Non-pigmented ciliary epithelial cell (primary cell): ENCODE measurements at places on chromosomes 12 and 14.

DNA sequence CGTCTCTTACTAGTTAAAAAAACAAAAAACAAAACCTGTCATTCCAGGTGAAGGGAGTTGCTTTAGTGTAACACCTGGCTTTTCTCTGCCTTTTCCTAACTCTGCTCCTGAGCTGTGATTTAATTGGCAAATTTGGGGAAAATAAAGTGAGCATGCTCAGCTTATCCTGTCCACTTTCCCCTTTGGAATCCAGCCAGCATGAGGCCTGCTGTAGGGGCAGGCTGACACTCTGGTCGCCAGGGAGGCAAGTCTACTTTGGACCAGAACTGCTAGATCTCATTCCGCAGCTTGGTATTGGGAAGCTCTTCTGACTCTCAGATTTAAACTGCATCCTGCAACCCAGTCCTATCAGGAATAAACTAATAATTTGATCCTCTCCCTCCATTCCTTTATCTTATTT, 30.1 kb downstream of the CDKN1B start:
- DNase-seq = no peak

DNA sequence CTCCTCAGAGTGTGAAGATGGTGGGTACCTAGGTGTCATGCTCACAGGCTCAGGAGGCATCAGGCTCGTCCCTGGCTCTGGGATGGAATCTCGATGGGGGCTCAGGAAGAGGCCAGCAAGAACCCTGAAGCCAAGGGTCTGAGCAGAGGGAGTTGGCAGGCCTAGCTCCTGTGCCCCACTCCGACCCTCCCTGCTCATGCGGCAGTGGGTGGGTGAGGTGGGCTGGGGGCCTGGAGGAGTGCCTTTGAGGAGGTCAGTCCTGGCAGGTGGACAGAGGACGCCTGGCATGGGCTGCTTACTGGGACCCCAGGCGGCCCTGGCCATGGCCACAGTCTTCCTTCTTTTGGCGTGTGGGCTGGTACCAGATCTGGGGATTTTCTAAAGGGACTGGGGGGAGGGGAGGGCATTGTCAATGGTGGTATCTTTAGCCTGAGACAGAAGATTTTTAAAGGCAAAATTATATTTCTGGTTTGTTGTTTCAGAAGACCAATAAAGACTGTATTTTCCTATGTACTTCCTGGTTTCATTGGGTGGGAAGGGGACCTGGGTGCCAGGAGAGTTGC, 16.0 kb downstream of the LRTM2 start:
- no peak for DNase-seq

DNA sequence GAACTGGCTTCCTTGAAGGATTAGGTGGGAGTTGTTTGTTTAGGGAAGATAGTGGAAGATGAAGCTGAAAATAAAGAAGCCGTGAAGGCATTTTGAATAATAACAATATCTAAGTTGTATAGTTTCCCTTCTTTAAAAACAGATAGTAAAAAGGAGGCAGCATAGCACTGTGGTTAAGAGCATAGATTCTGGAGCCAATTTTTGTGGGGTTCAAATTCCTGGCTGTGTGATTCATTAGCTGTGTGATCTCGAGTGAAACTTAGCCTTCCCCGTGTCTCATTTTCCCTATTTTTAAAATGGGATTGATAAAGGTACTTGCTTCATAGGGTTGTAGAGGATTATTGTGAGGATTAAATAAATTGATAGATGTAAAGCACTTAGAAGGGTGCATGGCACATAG, 104.5 kb downstream of the MYRFL start:
- no peak for DNase-seq

DNA sequence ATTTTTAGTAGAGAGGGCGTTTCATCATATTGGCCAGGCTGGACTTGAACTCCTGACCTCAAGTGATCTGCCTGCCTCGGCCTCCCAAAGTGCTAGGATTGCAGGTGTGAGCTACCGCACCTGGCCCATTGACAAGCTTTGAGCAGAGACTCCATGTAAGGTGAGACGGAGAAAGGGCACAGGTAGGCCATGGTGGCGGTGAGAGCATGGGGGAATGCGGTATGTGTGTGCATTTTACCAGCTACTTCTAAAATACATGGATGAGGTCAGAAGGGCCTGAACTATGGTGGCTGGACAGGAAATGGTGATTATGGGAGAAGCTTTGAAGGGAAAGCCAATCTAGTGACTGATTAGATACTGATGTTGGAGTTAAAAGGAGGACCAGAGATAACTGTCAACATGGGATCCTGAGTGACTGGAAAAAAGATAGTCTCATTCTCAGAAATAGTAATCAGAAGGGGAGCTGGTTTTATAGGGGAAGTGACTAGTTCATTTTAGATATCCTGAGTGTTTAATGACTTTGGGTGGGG, 21.9 kb upstream of the PTPRB start:
- no peak for DNase-seq

DNA sequence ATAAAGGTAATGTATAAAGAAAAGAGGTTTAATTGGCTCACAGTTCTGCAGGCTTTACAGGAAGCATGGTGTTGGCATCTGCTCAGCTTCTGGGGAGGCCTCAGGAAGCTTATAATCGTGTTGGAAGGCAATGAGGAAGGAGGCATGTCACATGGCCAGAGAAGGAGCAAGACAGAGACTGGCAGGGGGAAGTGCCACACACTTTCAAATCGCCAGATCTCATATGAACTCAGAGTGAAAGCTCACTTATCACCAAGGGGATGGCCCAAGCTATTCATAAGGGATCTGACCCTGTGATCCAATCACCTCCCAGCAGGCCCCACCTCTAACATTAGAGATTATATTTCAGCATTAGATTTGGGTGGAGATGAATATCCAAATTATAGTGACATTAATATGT, 26.3 kb downstream of the LDHB start:
- no peak for DNase-seq

- DNase-seq = no peak
Measured at GRCh38 chr14:37118673-37119366, 53.6 kb downstream of the SLC25A21 start.
